ENCODE measurements at places on chromosomes 16 and 17.

DNA sequence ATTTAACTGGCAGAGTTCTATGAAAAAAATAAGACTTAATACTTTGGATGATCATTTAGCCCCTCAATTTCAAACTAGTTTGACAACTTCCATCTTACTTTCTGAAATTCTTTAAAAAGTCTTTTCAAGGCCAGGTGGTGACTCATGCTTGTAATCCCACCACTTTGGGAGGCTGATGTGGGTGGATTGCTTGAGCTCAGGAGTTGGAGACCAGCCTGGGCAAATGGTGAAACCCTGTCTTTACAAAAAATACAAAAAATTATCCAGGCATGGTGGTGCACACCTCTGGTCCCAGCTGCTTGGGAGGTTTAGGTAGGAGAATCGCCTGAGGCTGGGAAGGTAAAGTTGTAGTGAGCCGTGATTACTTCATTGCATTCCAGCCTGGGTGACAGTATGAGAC, 154.4 kb downstream of the TANC2 start:
- DNase-seq, result no peak

DNA sequence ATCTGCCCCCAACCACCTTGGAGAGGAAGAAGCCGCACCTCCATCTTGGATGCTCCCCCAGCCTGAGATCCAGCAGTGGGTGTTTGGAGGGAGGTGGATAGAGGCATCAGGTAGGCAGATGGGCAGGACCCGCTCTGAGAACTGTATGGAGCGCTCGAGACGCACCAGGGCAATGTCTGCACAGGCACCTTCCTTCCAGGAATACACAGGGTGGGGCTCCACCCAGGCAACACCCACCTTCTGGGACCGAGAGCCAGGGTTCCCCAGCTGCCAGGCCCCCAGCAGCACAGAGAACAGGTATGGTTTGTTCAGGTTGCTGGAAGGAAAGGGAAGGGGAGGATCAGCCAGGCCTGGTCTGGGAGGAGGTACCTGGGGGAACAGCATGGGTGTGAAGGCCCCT, 2.4 kb downstream of the PRSS22 start:
- no peak for DNase-seq

- no peak for DNase-seq
Observed at GRCh38 chr17:72976971-72977770, 115.3 kb downstream of the SLC39A11 start.

- DNase-seq, result no peak
Observed at GRCh38 chr16:75385507-75386152, 47.7 kb downstream of the CFDP1 start.

- no peak for DNase-seq
Observed at GRCh38 chr17:63279498-63280230, 166.4 kb downstream of the CYB561 start.
